NCI-H446 treated with DMSO at 0.1 percent for 48 hours (cell line): ENCODE measurements at places on chromosomes 7 and 10.

DNA sequence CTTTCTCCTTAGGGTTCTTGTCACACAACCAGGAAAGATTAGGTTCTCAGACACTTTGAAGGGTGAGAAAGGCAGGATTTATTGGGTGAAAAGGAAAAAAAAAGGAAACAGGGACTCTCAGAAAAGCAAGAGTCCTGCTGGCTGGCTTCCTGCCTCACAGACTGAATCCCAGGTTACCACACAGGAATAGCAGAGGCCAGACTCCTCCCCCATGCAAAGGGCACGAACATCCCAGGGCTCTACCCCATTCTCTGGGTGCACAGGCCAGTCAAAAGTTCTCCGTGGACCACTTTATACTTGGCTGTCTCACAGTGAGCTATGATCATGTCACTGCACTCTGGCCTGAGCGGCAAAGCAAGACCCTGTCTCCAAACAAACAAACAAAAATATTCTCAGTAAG is 42.6 kb downstream of the HOXA1 start:
- DNase-seq: no peak

DNA sequence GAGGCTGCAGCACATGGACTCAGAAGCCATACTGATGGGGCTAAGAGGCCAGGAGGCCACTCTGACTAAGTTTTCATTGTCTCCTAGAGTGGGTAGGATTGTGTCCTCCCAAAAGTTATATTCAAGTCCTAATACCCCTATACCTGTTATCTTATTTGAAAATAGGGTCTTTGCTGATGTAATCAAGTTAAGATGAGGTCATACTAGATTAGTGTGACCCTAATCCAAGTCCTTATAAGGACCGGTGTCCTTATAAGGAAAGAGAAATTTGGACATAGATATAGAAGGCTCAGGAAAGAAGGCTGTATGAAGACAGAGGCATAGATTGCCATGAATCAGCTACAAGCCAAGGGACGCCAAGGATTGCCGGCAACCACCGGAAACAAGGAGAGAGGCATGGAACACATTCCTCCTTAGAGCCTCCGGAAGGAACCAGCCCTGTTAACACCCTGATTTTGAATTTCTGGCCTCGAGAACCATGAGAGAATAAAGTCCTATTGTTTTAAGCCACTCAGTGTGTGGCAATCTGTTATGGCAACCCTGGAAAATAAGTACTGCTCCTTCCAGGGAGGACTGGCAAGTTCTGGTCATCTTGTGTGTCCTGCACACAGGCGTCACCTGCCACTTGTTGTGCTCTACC is 157.0 kb downstream of the EMX2 start:
- DNase-seq: no peak

DNA sequence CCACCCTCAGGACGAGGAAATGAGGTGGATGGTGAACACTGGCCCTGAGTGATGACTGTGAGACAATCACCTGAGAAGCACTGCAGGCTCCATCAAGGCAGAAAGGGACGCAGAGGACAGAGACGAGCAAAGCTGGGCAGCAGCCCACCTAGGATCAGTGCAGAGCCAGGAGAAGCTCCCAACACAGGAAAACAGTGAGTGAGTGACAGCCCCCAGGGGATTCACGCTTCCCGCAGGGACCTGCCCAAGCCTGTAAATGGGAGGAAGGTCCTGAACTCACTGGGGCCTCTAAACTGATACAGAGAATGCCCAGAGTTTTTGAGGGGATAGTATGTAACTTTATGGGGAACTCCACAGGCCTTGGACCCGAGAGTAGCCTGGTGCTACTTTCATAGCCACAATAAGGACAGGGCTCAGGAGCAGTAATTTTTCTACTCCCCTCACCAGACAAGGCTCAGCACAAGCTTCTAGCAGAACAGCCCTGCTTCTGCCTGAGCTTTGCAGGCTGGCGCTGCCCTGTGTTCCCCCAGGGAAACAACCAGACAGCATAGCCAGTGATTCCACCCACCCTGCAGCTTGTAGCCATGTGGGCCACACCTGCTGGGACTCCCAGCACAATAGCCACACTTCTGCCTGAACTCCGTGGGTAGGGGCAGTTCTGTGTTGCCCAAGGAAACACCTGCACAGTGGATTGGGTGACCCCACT is 708.4 kb downstream of the POM121L12 start:
- no peak for DNase-seq

DNA sequence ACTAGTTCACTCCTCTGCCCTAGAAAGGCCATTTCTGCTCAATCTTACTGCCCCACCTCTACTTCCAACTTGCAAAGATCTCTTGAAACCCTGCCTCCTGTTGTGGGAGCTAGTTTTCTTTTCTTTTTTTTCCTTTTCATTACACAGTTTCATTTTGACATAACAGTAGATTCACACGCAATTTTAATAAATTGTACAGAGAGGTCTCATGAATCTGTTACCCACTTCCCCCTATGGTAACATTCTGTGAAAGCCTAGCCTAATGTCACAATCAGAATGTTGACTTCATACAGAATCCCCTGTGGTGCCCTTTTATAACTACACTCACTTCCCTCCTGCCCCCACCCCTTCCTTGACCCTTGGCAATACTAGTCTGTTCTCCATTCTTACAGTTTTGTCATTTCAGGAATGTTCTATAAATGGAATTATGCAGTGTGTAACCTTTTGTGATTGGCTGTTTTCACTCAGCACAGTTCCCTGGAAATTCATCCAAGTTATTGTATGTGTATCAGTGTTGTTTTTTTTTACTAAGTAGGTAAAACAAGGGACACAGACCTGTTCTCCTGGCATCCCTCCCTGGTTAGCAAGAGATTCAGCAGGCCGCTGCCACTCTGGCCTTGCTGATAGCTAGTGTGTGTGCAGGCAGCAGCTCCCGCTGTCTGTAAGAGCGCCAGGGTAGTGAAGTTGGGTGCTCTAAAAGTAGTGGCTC is 21.5 kb downstream of the CHST3 start:
- no peak for DNase-seq

DNA sequence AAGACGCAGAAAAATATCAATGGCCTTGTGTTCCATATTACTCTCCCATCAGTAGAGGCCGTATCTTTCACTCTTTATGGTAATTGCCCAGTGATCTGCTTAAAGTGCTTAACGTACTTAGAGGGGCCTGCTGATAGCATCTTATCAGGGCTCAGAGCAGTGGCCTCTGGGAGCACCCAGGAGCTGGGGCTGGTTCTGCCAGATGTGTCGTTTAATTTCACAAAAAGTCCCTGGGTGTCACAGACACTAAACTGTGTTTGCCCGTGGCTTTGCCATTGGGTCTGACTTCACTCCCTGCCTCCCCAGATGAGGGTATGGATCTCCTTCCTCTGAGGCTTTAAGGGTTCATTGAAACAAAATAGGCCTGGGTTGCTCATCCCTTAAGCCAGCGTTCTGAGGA is 435.3 kb downstream of the GATA3 start:
- no peak for DNase-seq

DNA sequence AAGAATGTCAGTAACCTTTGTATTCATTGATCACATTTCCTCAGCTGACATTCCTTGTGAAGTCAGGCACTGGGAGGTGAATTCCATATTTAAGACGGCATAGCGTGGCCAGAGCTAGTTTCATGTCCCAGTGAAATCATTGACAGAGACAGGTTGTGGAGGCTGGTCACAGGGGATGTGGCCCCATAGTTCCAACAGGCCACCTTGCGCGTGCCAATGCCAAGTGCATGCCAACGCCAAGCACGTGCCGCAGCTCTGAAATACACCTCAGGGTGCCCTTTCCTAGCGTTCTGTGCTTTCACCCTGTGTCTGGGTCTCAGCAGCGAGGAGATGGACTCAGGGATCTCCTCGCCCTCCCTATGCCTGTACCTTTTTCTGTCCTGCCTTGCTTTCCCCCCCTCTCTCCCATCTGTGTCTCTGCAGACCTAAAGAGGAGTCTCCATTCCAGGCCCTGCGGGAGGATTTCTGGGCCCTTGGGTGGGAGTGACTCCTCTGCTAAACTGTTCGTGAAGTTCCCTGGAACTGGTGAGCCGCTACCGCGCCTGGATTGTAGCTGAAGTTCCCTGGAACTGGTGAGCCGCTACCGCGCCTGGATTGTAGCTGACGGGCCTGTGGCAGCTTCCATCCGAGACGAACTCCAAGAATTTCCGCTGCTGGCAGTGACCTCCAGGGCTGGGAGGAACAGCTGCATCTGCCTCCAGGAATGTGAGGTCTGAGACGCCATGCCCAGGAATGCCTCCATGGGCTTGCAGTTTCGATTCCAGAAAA is 19.7 kb downstream of the AQP1 start:
- DNase-seq: no peak

- no peak for DNase-seq
Observed at GRCh38 chr7:45589915-45590678, 15.9 kb downstream of the ADCY1 start.

DNA sequence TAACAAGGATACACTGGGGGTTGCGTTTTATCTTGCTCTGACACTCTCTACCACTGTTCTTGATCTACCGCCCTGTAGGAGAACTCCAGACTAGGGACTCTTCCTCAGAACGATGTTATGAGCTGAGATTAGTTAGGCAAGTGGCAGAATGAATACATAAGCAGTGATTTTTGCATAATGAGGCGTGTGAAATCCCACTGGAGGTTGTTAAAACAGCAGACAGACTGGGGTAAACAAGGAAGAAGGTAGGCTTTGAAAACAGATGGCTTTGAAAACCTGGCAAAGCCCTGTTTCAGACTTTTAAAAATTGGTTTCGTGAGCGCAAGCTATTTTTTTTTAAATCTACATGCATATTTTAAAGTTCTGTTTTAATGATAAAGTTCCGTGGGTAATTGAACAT is 785.2 kb downstream of the TYW1 start:
- no peak for DNase-seq

- DNase-seq: no peak
Observed at GRCh38 chr10:70362328-70362727, 20.1 kb downstream of the LRRC20 start.

DNA sequence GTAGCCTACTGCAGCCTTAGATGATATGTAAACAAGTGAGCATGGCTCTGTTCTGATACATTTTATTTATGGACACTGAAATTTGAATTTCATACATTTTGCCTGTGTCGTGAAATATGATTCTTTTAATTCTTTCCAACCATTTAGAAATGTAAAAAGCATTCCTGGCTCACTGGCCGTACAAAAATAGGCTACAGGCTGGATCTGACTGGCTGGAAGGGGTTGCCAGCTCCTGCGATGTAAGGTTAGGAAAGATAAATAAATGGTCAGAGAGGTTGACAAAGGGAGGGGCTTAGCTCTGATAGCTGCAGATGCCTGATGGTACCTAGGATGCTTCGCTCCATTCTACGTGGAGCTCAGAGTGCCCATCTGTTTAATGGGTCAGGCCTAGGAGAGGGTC is 3.4 kb downstream of the ADCYAP1R1 start:
- DNase-seq: no peak

DNA sequence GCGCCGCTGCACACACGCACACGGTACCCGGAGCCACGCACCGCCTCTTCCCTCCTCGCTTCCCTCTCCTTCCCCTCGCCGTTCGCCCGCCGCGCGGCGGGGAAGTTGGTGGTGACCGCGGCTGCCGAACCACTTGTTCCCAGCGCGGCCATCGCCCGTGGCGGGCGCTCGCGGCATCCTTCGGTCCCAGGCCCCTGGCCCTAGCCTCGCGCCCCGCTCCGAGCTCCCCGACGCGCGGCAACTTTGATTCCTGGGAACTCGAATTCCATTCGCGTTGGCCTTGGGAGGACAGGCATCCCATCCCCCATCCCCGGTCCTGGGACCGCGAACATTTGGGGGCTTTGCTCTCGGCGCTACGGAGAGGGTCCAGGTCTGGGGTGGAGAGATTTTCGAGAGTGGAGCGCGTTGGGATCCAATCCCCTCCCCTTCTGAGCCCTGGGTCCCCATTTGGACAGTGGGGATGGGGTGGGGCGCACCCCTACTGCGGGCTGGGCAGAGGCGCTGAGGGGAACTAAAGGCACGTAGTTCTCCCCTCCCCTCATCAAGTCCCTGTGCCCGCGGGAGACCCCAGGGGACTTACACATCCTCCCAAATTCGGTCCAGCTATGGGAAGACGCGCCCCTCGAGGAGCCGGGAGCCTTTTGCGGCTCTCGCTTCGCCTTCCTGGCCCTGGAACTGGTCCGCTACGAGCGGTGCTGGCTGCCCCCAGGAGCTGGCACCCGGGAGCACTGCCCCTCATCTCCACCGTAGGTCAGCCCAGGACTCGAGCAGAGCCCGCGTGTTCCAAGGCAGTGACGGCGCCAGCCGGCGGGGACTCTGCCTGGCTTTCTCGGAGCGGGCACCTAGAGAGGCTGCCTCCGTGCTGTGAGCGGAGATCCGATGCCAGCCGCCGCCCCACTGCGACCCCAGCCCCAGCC is 834 bp downstream of the CDH23 start:
- DNase-seq: no peak

DNA sequence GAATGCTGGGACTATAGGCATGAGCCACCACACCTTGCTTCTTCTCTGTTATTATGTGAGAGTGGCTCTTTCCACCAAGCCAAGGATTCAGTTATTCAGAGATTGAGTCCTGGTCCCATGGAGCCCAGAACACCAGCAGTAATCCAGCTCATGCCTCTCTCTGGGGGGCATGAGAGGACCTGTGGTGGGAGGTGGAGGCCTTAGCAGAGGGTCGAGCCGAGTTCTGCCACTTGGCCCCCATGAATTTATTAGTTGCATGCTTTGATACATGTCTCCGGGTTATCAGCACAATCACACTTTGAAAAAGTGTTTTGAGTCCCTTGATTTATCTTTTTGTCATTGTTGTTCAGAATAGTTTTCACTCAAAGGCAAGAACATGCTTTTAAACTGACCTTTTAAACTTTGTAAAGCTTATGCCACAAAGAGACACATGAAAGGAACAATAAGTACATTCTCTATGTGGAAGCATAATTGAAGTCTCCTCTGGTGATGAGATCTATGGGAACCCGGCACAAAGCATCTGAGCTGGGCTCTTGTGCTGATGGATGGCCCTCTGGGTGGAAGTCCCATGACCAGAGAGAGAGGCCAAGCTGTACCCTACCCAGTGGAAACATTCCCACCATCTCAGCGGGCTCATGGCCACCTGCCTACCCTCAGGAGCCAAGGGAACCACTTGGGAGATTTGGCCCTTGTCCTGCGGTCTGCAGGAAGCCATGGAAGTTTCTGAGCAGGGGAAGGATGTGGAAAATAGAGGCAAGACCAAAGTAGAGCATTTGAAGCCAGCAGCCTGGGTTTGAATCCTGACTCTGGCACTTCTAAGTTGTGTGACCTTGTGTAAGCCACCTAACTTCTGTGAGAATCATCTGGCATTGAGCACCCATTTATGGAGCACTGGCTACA is 53.9 kb downstream of the MINDY4 start:
- no peak for DNase-seq
